ENCODE measurements at places on chromosomes 2 and 18.
A peak's percentile ranks its signal among the peaks of the same experiment; 100 is the strongest.

GRCh38 chr2:27798948-27799645 is 27.6 kb downstream of the MRPL33 start:
- DNase-seq = peak; percentile 100

- peak; percentile 32 for DNase-seq
These were observed 13.8 kb upstream of the TMEM200C start for GRCh38 chr18:5909125-5909524.

DNA sequence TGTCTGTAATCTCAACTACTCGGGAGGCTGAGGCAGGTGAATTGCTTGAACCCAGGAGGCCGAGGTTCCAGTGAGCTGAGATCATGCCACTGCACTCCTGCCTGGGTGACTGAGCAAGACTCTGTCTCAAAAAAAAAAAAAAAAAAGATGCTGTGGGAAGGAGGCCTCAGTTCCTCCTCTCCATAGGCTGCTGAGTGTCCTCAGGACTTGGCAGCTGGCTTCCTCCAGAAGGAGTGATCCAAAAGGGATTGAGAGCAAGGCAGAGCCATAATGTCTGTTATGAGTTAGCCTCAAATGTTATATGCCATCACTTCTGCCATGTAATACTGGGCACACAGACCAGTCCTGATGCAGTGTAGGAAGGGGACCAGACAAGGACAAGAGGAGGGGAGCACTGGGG is 6.6 kb upstream of the NPC1 start:
- DNase-seq = no peak

GRCh38 chr18:13379930-13380690 is 161.6 kb downstream of the LDLRAD4 start:
- DNase-seq = peak; percentile 12
